CD4-positive, CD25-positive, alpha-beta regulatory T cell (primary cell): ENCODE measurements at places on chromosomes 3 and 15. TPM values are rescaled to one million over a fixed set of nuclear protein-coding genes. Genes with fewer than 3 reads are reported as not detected.

CFAP100 gene
- total RNA-seq = not detected

DLEC1 gene
- 4.9 TPM for total RNA-seq

DNA sequence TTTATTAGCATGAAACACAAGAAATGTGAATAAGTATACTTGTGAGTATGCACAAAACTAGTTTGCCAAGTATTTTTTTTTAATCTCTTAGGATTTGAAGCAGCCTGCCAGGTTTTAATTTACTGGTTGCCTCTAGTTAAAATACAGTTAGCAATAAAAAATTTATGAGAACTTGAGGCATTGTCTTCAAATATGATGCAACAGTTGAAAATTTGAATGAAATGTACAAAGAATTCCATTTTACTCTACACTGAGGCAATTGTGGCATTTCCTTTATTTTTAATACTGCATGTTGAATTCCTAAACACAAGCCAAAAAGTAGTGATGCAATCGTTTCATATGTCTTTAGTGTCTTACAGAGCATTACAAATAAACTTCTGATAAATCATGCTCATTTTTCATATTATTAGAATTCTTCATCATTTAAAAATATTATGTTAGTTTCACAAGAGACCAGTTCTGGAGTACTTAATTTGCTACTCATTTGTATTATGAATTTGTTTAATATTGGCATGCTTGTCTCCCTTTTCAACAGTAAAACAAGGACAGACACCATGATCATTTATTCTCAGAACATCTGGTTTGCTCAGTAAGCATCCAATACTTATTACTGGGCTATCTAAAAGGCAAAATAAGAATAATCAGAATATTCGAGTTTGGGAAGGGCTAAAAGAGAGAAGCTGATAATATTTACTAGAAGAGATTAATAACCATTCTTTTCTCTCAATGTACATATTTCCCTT lies 124.8 kb upstream of the PTX3 start:
- DNase-seq = no peak

COL8A1 gene
- total RNA-seq = not detected

ECE2 gene
- total RNA-seq = not detected

- no peak for DNase-seq
Measured at GRCh38 chr3:188236271-188236670, 82.3 kb downstream of the LPP start.

DNA sequence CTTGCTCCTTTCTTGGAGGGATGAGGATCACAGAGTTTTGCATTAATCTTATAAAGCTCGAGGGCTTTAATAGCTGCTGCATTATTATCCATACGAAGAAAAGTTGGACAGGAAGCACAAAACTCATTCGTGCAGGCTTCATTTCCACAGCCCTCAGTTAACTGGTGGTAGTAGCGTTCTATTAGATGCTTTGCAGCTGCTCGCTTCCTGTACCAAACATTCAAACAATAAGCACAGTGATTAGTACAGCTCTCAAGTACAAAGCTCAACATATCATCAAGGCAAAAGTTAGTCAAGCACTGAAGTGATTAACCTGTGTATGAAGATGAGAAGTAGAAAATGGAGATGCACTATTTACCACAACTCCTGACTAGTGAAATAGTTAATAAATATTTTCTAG lies 63.3 kb downstream of the UBE3A start:
- no peak for DNase-seq

DNA sequence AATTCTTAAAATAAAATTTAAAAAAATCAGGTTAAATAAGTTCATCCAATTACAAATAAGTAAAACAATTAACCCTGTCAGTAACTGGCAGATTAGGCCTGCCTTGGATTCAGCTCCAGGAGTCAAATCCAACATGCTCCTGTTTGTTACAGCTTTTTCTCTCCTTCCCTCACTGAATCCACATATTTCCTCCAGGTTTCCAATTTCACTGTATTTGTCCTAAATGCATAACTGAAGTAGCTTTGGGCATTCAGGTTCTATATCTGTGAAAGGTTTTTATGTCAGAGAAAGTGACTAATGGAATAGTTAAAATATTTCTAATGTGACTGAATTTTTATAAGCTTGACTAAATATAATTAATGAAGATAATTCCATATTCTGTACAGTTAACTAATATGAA lies 79.7 kb downstream of the IFT80 start:
- DNase-seq = no peak

DNA sequence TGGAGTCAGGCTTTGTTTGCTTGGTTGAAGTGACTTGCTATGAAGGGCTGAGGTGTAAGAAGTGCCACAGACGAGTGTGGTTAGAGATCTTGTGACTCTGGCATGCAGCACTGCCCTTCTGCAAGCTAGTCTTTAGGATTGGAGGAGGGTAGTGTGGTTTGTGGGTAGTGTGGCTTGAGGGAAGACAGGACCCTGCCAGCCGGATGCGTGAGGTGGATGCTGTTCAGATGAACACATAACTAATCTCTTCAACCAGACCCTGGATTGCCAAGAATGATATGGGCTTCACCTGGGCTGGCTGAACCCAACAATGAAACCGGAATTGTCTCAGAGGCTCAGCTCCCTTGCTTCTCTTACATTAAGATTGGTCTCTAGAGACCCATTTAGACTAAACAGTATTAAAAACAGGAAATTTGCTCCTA lies 32.7 kb downstream of the STARD9 start:
- peak; percentile 11 for DNase-seq

DNA sequence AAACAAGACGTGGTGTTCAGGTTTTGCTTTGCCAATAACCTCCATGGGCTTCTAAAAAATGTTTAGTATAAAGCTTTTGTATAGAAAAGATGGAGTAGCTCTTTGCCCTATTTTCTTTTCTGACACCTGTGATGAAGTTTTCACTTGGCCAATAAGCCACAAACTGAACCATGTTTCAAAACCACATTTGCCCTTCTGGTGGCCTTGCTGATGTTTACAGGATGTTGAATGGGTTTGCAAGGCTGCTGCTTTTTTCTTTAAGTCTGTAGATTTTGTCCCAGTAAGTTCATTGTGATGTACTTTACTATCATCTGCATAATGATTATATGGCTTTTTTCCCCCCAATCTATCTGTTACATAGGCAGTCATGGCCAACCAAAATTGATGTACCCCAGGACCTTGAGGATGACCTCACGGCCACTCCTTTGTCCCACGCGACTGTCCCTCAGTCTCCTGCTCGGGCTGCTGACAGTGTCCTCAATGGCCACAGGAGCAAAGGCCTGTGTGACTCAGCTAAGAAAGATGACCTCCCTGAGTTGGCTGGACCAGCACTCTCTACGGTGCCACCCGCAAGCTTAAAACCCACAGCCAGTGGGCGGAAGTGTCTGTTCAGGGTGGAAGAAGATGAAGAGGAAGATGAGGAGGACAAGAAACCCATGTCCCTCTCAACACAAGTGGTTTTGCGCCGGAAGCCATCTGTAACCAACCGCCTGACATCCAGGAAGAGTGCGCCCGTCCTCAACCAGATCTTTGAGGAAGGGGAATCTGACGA lies 60.8 kb downstream of the SNRK start:
- DNase-seq = peak; percentile 84

GRCh38 chr3:161409069-161409468 lies 37.8 kb upstream of the SPTSSB start:
- peak; percentile 41 for DNase-seq

- no peak for DNase-seq
Measured at GRCh38 chr3:33149342-33149741, 35.5 kb downstream of the CRTAP start.

KLHL40 gene
- not detected for total RNA-seq

DNA sequence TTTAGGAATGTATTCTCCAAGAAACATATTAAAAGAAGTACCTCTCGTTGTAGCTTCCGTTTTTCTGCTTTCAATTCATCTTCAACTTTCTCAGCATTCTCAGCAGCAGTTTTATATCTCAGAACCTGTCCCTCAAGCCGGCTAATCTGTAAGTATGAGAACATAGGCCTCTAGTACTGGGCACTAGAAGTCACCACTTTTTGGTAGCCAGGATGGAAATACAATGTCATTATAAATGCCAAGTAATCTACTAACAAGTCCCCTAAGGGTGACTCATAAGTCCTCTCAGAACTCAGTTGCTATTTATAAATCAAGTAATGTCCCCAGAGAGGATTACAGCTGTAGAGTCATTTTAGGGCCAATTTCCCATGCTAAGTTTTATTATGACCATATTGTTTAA lies 61.1 kb downstream of the MLH1 start:
- peak; percentile 5 for DNase-seq

TBC1D2B gene
- total RNA-seq = 117 TPM

DNA sequence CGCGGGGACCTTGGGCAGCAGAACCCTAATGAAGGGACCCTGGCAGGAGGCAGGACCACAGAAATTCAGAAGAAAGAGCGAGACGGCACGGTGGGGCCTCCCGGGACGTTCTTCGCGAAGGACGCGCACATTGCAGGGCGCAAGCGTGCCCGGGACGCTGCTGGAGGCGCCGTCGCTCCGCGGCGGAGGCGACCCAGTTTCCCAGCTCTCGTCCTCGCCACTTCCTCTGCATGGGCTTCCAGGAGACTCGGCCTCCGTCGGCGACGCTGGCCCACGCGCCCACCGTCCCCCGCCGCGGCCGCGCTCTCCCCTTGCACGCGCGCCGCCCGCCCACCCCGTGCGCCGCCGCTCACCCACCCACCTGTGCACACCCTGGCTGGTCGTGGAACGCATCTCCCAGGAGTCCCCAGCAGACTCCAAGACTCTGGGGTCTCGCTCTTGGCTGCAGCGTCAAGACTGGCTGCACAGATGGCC lies 31.8 kb upstream of the SMAD3 start:
- DNase-seq = no peak
